ENCODE measurements at places on chromosomes 13 and 19.

GRCh38 chr19:40808497-40808896 lies 9.5 kb downstream of the EGLN2 start:
- no peak for DNase-seq

DNA sequence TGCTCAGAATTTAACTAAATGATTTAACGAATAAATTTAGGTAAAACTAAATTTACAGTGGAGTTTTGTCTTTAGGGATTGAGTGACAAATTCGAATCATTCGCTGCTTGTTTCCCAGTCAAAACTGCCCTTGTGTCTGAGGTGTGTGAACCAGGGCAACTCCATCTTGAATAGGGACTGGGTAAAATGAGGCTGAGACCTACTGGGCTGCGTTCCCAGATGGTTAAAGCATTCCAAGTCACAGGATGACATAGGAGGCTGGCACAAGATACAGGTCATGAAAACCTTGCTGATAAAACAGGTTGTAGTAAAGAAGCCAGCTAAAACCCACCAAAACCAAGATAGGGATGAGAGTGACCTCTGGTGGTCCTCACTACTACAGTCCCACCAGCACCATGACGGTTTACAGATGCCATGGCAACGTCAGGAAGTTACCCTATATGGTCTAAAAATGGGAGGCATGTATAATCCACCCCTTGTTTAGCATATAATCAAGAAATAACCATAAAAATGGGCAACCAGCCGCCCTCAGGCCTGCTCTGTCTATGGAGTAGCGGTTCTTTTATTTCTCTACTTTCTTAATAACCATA lies 10.2 kb upstream of the ANKRD10 start:
- no peak for DNase-seq

DNA sequence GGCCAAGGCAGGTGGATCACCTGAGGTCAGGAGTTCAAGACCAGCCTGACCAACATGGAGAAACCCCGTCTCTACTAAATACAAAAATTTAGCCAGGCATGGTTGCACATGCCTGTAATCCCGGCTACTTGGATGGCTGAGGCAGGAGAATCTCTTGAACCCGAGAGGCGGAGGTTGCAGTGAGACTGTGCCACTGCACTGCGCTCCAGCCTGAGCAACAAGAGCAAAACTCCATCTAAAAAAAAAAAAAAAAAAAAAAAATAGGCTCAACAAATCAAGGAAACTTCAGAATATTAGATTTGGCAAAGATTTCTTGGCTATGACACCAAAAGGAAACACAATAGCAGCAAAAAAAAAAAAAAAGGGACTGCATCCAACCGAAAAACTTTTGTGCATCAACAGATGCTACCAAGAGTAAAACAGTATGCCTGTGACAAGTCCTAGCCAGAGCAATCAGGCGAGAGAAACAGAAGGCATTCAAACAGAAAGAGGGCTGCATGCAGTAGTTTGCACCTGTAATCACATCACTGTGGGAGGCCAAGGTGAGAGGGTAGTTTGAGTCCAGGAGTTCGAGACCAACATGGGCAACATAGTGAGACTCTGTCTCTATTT lies 23.8 kb downstream of the ZNF160 start:
- no peak for DNase-seq

- DNase-seq, result no peak
These were observed 21.5 kb downstream of the COL4A2 start for GRCh38 chr13:110328573-110328972.

GRCh38 chr13:108270442-108270841 lies 924 bp downstream of the TNFSF13B start:
- no peak for DNase-seq

- DNase-seq, result no peak
These were observed 851 bp downstream of the ZNF320 start for GRCh38 chr19:52896431-52897137.

- DNase-seq, result no peak
These were observed 36.4 kb upstream of the VSTM2B start for GRCh38 chr19:29489172-29489951.

- DNase-seq, result no peak
These were observed 63.4 kb downstream of the SLC7A1 start for GRCh38 chr13:29532116-29532515.

Data from stimulated activated CD4-positive, alpha-beta T cell treated with anti-CD3 and anti-CD28 coated beads, Interleukin-2, amount 100 ng/mL, for 48 hours (primary cell).